ENCODE measurements at places on chromosomes 11 and 22.

GRCh38 chr11:27388001-27388400 lies 25.0 kb upstream of the CCDC34 start:
- DNase-seq: no peak

- DNase-seq: no peak
Observed at GRCh38 chr11:70671611-70672010, 273.3 kb downstream of the CTTN start.

DNA sequence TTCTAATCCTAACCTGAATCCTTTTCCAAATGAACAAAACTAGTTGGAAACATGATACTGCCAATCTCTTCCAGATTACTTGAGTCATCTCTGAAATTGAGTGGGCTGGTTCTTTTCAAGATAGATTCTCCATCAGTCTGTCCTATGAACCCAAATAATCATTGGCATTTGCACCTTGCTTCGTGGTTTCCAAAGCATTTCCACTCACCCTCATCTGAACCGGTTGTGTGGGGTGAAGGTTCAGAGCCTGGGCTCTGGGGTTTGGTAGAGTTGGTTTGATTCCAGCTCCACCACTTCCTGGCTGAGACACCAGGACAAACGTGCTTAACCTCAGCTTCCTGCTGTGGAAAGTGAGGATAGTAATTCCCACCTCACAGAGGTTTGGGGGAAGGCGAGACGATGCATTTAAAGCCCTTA lies 206.4 kb upstream of the E2F8 start:
- no peak for DNase-seq

GRCh38 chr22:44846726-44847275 lies 94.4 kb downstream of the ARHGAP8 start:
- no peak for DNase-seq

DNA sequence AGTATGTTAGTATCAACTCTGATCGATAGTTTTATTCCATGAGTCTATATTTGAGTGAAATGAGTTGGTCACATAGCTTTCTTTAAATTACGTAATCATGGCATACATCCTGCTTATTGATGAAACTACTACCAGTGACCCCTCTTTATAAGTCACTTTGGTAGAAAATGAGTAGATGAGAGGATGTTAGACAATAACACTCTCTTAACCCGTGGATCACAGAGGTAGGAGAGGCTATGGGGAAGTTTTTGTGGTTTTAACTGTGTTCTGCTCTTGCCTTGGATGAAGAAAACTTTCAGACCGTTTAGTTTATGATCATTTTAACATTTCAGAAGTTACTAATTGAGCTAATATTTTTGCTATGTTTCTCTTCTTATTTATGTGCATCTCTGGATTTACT lies 34.0 kb downstream of the TBCEL start:
- DNase-seq: no peak

DNA sequence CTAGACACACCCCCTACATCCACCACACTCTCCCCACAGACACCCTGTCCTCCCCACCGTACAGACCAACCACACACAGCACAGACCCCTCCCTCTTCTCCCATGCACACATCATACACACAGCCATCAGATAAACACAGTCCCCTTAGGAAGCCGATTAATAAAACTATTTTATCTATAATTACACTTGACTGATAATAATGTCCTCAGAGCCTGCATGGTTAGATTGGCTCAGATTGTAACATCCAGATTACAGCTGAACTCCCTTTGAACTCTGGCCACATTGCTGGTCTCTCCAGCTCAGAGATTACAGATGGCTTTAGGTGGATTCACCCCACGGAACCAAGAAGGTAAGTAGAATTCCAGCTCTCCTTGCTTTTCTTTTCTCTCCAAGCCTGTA lies 9.5 kb upstream of the ELF5 start:
- DNase-seq: no peak

- DNase-seq: no peak
Observed at GRCh38 chr11:113991718-113992458, 17.0 kb downstream of the HTR3A start.
